ENCODE measurements at places on chromosomes 11 and 22.

DNA sequence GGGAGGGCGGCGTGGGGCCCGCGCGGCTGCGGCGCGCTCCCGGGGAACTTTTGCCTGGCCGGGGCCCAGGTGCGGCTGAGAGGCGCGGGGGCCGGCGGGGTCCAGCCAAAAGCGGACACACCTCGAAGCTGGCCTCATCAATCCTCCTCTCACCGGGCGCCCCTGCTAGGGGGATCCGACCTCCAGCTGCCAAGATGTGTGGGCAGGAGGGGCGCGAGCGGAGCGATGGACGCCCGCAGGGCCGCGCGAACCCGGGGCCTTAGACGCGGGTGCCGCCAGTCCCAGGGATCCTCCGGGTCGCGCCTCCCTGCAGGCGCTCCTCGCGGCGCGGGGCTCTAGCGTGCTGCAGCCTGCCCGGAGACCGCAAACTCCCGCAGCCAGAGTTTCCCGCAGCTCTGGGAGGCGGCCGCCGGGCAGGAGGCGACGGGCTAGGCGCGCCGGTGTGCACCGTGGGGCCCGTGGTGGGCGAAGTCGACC, 785 bp downstream of the IGSF9B start:
- no peak for DNase-seq

GRCh38 chr22:48660790-48661740, 1166.6 kb downstream of the BRD1 start:
- no peak for DNase-seq

- DNase-seq = peak; percentile 90
Measured at GRCh38 chr22:26550498-26551033, 38.3 kb upstream of the TFIP11 start.

GRCh38 chr11:85663080-85663752, 1.7 kb downstream of the CREBZF start:
- DNase-seq = no peak

DNA sequence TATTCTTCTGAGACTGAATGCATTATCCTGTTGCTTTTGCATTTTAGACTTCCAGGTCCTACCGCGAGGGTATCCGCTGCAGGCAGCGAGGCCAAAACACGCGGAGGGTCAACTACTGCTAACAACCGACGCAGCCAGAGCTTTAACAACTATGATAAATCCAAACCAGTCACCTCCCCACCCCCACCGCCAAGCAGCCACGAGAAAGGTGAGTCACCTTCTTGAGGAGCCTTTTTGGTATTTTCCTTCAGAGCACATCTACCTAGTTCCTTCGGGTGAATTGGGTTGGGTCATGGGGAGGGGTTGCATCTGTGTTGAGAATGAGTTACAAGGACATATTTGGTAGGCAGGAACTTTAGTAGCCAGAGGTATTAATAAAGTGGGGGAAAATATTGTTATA, 179.8 kb downstream of the NAV2 start:
- no peak for DNase-seq

DNA sequence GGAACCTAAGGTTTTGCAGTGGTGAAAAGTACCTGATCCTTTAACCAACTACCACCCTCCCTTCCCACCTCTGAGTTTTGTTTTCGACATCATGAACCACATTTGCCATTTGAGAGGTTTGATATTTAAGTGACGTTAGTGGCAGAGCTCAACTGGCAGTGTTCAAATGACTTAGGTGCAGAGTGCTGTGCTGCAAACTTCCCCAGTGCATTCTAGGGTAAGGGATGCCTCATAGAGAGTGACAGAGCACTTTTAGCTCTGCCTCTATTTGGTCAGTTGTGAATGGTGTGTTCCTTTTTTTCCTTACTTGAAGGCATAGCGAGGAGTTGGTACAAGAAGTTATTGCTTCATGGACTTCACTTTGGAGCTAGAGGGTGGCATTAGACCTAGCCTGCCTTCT, 9.4 kb downstream of the BMAL1 start:
- no peak for DNase-seq

- no peak for DNase-seq
Measured at GRCh38 chr11:31240340-31240904, 129.1 kb downstream of the DCDC1 start.

- no peak for DNase-seq
Measured at GRCh38 chr11:134478176-134478575, 66.1 kb upstream of the B3GAT1 start.

GRCh38 chr11:92867913-92868619, 101.4 kb upstream of the MTNR1B start:
- DNase-seq = no peak

- no peak for DNase-seq
Measured at GRCh38 chr22:37275622-37276021, 6.7 kb upstream of the CYTH4 start.

DNA sequence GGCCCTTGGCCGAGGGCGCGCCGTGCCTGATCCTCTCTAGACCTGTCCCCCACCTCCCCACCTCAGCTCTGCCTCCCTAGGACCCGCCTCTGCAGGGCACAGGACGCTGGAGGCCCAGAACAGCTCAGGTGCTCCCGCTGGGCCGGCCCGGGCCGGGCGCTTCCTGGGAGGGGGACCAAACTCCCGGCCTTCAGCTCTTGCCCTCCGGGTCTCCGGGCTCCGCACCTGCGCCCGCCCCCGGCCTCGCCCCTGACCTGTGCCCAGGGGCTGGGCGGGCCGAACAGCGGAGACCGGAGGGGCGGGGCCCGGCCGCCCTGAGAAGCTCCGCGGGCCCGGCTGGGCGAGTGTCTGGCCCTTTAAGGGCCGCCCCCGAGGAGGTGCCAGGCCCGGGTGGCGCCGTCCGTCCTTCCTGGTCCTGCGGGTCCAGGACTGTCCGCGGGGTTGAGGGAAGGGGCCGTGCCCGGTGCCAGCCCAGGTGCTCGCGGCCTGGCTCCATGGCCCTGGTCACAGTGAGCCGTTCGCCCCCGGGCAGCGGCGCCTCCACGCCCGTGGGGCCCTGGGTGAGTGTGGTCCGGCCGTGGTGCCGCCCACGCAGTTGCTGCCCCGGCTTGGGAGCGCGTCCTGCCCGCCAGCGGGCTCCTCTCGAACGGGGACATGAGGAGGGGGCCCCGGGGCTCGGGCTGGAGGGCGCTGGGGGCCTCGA, at the start of gene SSH3:
Gene SSH3 (plus strand): TSS at position 399 of the 703 bp plus-strand sequence. CDS start 96 bp downstream, at position 495.
- DNase-seq = no peak

- no peak for DNase-seq
Measured at GRCh38 chr11:48101044-48101733, 115.4 kb upstream of the OR4B1 start.

DNA sequence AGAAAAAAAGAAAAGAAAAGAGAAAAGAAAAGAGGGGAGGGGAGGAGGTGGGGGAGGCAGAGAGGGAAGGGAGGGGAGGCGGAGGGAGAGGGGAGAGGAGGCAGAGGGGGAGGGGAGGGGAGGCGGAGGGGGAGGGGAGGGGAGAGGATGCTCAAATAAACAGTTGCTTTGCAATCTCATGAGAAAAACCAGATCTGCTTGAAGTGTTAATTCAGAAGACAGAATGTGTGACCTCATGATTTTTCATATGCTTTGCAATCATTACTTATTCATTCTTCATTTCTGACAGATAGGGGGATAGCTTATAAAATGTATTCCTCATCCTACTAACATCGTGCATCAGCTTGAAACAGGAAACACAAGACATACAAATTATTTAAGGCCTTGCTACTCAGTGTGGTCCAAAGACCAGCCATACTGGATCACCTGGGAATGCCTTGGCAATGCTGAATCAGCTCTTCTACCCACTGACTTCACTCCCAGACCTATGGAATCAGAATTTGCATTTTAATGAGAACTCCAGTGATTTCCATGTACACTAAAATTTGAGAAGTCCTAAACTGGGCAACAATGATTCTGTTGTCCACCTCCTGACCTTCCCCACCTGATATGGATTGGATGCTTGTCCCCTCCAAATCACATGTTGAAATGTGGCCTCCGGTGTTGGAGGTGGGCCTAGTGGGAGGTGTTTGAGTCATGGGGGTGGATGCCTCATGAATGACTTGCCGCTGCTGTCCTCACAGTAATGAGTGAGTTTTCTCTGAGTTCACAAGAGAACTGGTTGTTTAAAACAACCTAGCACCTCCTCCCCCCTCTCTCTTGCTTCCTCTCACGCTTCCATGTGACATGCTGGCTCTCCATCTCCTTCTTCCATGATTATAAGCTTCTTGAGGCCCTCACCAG, 69.2 kb downstream of the CCDC34 start:
- no peak for DNase-seq

- DNase-seq = no peak
Measured at GRCh38 chr22:46092670-46093410, 57.5 kb upstream of the PPARA start.

DNA sequence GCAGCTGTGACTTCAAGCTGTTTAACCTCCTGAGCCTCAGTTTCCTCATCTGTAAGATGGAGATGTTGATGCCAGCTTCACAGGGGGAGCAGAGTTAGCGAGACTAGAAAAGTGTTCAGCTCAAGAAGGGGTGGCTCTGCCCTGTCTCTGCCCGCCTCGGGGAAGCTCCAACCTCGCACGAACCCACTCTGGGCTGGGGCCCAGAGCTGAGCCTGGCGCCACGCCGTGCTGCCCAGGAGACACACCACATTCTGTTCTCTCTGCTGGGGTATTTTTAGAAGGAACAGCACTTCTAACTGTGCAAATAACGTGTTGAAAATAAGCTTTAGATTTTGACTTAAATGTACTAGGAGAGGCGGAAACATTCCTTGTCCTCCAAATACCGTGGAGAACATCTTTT, 74.1 kb downstream of the PHF21B start:
- DNase-seq = no peak

Data from BJ (cell line).